ENCODE measurements at places on chromosomes 3 and 15. TPM values are rescaled to one million over a fixed set of nuclear protein-coding genes. Genes with fewer than 3 reads are reported as not detected.

GRCh38 chr15:72474466-72474911, 359 bp downstream of the ARIH1 start:
- no peak for DNase-seq
- H3K27me3 ChIP-seq, result no peaks in the 10 kb centered on the region
- peaks cover 21% of the 10 kb centered on the region for H3K4me1 ChIP-seq
- H3K27ac ChIP-seq, result peak overlapping the region; percentile 100
- peak overlapping the region; percentile 96 for H3K4me3 ChIP-seq

- H3K4me3 ChIP-seq, result no peak overlapping the region
- H3K27me3 ChIP-seq, result no peaks in the 10 kb centered on the region
- no peak for DNase-seq
- no peak overlapping the region for H3K27ac ChIP-seq
- H3K4me1 ChIP-seq, result peaks cover 7% of the 10 kb centered on the region
These were observed 3.9 kb upstream of the IREB2 start for GRCh38 chr15:78434134-78434533.

DNA sequence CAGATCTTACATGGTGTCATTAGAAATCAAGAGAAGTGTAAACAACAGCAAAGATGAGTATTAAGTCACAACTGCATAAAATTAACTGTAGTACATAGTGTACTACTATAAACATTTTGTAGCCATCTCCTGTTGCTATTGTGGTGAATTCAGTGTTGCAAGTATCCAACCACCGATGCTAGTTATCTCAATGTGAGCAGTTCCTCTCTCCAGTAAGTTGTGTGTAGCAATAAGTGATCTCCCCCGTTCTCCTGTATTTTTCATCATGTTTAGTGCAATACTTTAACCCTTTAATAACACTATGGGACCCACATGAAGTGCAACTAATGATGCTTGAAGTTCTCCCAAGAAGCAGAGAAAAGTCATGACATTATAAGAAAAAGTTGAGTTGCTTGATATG, 264.7 kb upstream of the KCNH8 start:
- H3K27ac ChIP-seq, result no peak overlapping the region
- no peaks in the 10 kb centered on the region for H3K27me3 ChIP-seq
- H3K4me3 ChIP-seq, result no peak overlapping the region
- no peaks in the 10 kb centered on the region for H3K4me1 ChIP-seq
- DNase-seq, result no peak

- H3K27me3 ChIP-seq, result peaks cover 13% of the 10 kb centered on the region
- no peaks in the 10 kb centered on the region for H3K36me3 ChIP-seq
- H3K27ac ChIP-seq, result no peak overlapping the region
These were observed 47.0 kb upstream of the SYNM start for GRCh38 chr15:99057697-99058420.

IP6K1 gene
- 32.3 TPM for total RNA-seq

PIERCE2 gene
- 2.6 TPM for total RNA-seq

UPK1B gene
- 9.0 TPM for total RNA-seq

NCEH1 gene
- 10.4 TPM for total RNA-seq

All from hepatocyte (in vitro differentiated cells).